SHP77 treated with DMSO at 0.1 percent for 48 hours (cell line): ENCODE measurements at places on chromosomes 11 and 22.

DNA sequence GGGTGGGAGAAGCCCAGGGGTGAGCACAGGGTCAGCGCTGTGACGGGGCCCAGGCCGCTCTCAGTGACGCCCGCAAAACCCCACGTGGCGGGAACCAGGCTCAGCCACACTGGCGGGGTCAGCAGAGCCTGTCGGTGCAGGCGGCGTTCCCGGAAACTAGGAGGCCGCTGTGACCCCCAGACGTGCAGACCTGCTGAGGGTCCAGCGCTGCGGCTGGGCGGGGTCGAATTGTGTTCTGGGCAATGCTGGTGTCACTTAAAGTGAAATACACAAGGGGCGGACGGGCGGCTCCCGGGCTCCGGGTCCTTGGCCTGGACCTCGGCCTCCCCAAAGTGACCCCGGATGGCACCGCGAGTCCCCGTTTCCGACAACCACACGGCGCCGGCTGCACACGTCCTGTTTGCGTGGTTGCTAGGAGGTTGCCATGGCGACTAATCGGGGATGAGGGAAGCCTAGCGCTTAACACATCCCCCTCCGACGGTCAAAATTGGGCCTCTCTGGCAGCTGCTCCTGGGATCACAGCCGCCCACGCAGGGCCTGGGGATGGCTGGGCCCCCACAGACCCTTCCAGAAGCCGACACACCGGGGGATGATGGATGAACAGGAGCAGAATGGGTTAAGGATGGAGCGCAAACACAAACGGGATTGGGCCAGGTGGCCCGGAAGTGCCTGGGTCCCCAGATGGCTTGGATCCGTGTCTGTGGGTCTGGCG is 81.7 kb upstream of the PRR5 start:
- DNase-seq = peak; percentile 74

GRCh38 chr22:24683691-24684090 is 80.7 kb downstream of the GGT1 start:
- DNase-seq = no peak

GRCh38 chr11:82775736-82776346 is 42.2 kb upstream of the FAM181B start:
- DNase-seq = peak; percentile 23

- DNase-seq = no peak
Observed at GRCh38 chr11:9600644-9601036, 27.2 kb downstream of the WEE1 start.

GRCh38 chr11:132784441-132784840 is 747.9 kb downstream of the OPCML start:
- no peak for DNase-seq

DNA sequence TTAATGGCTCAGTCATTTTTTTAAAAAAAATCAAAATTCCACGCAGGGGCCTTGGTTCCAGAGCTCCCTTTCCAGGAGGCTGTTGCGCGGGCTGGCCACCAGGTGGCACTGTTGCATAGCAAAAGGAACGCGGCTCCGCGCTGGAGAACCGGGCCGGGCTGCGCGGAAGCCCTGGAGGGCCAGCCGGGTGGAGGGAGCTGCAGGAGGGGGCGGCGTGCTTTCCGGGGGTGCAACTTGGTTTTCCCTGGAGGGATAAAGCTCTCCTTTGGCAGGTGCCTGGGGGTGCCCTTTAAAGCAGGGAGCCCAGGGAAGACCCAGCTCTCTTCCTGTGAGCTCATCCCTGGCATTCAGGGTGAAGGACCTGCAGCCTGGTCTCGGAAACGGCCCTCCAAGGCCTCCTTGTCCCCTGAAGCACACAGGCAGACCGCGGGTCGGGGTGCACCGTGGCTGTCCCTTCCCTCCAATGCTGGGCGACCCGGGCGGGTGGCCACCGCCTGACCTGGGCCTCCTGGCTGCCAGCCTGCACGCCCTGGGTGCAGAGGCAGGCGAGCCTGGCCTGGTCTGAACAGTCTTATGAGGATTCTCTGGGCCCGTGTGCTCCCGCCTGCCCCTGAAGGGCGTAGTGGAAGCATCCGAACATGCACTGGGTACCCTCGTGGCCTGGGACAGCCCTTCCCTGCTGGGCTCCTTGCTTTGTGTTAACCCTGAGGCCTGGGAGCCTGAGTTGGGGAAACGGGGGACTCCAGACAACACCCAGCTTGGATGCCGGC is 23.4 kb downstream of the KRTAP5-5 start:
- DNase-seq = no peak

DNA sequence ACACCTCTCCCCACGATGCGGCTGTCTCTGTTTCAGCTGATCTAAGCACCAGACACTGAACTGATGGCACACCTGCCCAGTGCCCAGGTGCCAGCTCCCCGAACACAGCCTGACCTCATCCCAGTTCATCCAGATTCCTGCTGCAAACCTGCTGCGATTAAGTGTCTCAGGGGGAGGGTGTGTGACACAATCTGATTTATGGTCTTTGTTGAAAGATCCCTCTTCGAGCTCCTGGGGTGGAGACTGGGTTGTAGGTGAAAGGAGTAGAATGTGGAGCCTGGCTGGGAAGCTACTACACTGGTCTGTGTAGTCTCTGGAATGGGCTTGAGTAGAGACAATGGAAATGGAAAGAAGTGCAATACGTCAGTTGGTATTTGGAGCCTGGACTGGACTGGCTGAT is 390.3 kb downstream of the SHANK2 start:
- no peak for DNase-seq

- no peak for DNase-seq
Observed at GRCh38 chr11:28105869-28106268, 2.1 kb downstream of the KIF18A start.

GRCh38 chr22:24189249-24190158 is 8.2 kb downstream of the SUSD2 start:
- peak; percentile 14 for DNase-seq

DNA sequence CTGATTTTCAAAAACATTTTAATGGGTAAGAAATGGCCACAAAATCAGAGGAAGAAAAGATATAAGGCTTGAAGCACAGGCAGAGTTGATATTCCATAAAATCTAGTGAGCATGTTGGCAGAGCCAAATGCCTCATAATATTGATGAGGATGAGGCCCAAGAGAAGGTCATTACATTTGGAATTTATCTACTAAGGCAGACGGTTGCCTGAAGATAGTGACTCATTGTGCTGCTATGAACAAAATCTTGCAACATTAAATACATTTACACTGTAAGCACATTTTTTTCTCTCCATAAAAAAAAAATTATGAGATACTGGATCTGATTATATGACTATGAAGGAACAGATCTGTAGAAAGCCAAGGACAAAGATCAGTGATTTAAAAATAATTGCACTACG is 881.4 kb upstream of the CHORDC1 start:
- no peak for DNase-seq

- DNase-seq = no peak
Observed at GRCh38 chr11:102383839-102384238, 36.8 kb downstream of the BIRC2 start.

DNA sequence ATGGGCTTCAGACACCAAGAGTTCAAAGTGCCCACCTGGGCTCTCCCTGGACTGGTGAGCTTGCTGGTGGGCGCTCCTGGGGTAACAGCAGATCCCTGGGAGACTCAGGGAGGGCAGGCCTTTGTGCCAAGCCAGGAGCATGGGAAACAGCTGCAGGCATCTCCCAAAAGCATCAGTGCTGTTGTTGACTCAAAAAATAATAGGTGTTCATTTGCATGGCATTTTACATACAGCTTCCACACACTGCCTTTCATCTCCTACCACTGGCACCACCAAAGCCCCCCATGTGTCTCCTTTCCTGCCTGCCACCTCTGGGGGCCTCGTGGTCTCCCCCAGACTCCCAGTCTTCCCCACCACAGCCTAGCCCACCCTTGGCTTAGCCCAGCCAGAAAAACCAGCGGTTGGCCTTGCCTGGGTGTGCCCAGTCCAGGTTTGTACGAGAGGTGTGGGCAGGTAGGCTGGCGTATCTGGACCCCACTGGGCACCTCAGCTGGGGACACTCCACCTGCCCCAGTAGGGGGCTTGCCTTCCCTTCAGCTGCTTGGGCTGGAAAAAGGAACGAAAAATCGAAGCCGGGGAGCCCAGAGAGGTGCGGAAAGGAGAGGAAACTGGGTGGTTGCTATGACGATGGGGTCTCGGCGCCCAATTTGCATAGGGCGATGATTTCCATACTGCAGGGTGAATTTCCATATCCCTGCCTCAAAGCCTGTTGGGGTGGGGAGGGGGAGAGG is 15.0 kb downstream of the POU2F3 start:
- no peak for DNase-seq

DNA sequence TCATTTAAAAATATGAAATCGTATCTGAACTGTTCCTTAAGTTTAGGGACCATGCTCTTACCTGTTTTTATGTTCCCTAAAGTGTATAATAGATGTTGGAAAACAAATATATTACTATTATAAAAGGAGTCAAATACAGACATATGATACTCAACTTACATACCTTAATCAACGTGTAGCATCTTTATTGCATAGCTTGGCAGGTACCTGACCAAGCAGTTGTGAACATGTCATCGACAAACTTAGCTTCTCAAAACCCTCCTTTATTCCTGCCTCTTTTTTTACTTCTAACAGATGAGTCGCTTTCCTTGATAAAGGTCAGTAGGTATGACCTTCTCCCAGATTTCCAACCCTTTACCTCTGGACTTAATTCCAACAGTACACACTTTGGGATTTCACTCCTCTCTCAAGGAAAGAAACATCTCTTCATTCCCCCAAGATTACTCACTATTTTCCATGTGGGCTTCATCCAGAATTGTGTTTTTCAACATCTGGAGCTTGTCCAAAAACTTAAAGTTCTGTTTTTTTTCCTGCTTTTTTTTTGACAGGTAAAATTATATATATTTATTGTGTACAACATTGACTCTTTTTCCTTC is 11.9 kb downstream of the HIPK3 start:
- DNase-seq = no peak

DNA sequence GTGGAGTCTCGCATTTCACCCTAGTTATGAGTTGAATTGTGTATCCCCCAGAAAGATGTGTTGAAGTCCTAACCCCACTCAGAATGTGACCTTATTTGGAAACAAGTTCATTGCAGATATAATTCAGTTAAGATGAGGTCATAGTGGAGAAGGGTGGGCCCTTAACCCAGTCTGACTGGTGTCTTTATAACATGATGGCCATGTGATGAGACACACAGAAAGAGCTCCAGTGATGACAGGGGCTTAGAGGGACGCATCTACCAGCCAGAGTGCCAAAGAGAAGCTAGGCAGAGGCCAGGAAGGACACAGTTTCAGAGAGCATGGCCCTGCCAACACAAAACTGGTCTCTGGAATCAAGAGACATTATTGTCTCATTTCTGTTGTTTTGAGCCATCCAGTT is 50.3 kb downstream of the LARGE1 start:
- DNase-seq = no peak

- no peak for DNase-seq
Observed at GRCh38 chr11:70074746-70075145, 3.4 kb upstream of the ANO1 start.

GRCh38 chr11:12235553-12235946 is 125.2 kb downstream of the MICAL2 start:
- no peak for DNase-seq

- DNase-seq = no peak
Observed at GRCh38 chr11:69010964-69011623, 2.0 kb downstream of the MRGPRF start.

- peak; percentile 39 for DNase-seq
Observed at GRCh38 chr11:47236482-47236881, 12.1 kb downstream of the ACP2 start.

DNA sequence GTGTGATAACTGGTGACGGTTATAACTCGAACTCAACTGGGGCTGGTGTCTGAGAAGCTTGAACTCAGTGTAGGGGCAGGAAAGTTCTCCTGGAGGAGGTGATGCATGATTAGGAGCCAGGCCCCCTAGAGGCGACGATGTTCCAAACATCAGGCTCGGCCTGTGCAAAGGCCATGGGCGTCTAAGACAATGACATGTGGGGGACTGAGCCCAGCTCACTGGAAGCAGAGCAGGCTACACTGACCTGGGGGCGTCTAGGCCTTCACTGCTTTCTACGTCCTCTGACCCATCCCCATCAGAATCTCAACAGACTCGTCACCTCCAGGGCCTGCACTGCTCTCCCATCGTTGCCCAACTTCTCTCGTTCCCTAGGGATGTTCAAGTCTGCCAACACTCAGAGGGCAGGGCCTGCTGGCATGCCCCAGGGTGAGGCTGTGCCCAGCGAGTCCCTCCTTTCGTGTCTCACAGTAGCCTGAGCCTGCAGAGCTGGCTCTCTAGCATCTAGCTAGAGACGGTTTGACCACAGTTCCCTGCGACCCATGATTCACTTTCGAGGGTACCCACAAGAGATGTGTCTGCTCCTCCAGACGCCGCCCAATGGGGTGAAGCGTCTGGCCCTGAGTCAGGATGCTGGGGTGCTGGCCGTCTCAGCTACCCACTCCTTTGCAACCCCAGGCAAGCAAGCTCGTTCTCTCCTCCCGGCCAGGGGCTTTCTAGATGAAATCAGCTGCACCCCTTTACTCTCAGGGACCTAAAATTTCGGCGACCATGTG is 1.1 kb upstream of the ATG16L2 start:
- peak; percentile 74 for DNase-seq
